Stimulated activated CD4-positive, alpha-beta T cell treated with anti-CD3 and anti-CD28 coated beads, Interleukin-4, amount 100 ng/mL, for 48 hours (primary cell): ENCODE measurements at places on chromosomes 16 and 17.

- peak; percentile 53 for DNase-seq
Observed at GRCh38 chr16:10509534-10510025, 70.8 kb downstream of the EMP2 start.

GRCh38 chr17:7083592-7083991 is 3.5 kb upstream of the CLEC10A start:
- no peak for DNase-seq

DNA sequence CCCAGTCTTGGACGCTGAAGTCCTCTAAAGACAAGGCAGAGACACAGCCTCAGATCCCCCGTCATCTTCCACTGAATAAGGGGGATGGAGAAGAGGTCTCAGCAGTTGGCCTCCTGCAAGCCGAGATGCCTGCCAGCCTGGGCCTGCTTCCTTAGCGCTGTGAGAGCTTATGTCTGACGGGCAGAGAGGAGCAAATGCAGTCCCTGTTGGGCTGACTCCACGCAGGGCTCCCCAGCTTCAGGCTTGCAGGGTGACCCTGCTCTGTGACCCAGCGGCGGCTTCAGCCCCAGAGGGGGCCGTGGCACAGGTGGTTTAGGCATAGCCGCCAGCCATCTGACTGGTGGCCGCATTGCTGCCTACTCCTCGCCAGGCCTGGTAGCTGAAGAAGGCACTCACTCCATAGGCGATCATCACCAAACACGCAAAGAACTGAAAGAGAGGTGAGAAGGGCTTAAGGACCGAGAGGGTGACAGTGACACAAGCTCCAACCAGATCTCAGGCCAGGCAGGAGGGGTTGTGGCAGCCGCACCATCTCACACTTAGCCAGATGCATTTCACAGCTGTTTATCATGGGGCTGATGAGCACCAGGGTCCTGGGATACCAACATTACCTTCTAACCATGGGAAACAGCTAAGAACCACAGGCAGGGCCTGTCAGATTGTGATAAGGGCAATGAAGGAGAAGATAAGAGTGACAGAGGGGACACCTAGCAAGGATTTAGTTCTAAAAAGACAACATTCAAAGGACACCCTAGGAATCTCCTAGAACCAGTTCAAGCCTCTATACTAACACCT is 11.7 kb downstream of the ARL2BP start:
- DNase-seq, result no peak

DNA sequence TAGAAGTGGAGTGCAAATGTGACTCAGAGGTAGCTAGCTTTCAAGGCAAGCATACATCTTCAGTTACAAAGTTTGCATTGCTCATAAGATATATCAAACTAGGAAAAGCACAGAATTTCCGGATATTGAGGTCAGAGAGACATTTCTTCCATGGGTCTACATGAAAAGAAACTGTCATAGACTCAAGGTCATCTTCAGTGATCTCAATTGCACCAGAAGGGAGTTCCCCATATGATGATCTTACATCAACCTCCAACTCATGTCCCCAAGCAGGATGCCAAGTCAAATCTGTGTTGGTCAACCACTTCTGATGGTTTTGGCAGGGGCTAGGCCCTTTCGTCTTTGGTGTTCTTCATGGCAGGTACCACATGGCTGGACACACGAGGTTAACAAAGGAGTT is 459.9 kb upstream of the MAF start:
- no peak for DNase-seq

- no peak for DNase-seq
Observed at GRCh38 chr16:68228652-68229051, 7.3 kb downstream of the ESRP2 start.

DNA sequence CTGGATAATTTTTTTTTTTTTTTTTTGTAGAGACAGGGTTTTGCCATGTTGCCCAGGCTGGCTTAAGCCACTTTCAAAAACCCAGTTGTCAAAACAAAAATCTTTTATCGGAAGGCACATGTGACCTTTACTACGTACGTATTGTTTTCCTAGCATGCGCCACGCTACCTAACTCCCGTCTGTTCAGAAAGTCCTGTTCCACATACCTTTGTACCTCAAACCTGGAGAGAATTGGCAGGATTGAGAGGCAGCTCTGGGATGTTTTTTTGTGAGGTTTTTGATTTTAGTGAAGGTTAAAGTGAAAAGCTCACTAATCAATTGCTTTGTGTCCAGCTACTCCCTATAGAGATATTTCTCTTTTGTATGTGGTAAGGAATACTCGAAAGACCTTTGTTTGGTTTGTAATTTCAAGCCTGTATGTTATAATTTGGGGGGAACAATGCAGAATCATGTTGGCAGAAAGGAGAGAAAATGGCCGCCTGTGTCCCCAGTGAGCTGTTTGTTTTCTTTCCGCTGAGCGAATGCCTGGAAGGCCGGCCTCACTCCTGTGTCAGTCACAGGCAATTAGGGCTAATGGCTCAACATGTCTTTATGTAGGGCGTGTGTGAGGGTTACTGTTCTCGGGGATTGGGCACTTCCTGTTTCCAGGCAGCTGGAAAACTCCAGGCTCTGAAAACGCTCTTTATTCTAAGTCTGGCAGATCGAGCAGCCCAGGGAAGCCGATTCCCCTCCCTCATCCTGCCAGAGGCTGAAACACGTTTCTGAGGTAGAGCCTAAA is 60.8 kb upstream of the CLEC18A start:
- no peak for DNase-seq

- no peak for DNase-seq
Observed at GRCh38 chr17:80287806-80288567, 27.3 kb downstream of the RNF213 start.

GRCh38 chr16:27347930-27348685 is 34.3 kb downstream of the IL4R start:
- no peak for DNase-seq

DNA sequence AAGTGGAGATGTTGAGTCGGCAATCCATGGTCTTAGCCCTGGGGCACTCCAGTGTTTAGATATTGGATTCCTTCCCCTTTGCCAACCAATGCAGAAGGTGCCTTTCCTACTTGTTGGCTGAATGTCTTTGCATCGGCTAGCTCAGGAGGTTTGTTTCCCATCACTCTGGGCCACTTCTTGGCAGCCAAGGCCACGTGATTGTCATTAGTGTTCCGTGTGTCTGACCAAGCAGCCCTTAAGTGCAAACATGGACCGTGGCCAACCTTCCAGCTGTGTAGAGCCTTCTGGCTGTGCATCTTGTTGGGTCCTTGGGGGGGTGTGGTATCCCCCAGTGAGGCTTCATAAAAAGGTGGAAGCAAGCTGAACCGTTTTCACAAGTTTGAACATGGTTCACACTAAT is 66.0 kb downstream of the GNAO1 start:
- no peak for DNase-seq

DNA sequence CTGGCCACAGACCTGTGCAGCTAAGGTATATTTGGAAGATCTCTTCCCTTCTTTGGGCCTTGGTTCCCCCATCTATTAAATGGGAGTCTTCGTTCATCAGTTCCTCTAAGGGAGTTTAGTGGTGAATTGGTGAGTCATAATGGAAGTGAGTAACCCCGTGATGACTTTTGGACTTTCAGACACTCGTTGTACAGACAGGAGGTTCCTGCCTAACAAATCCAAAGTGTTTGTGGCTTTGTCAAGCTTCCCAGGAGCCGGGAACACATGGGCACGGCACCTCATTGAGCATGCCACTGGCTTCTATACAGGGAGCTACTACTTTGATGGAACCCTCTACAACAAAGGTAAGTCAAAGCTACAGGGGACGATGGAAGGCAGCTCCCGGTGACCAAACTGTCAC is 40.4 kb downstream of the WSCD1 start:
- DNase-seq, result no peak

- DNase-seq, result no peak
Observed at GRCh38 chr17:67365738-67366192, 612 bp downstream of the PSMD12 start.

- no peak for DNase-seq
Observed at GRCh38 chr16:30622455-30623032, 12.4 kb upstream of the ZNF689 start.

DNA sequence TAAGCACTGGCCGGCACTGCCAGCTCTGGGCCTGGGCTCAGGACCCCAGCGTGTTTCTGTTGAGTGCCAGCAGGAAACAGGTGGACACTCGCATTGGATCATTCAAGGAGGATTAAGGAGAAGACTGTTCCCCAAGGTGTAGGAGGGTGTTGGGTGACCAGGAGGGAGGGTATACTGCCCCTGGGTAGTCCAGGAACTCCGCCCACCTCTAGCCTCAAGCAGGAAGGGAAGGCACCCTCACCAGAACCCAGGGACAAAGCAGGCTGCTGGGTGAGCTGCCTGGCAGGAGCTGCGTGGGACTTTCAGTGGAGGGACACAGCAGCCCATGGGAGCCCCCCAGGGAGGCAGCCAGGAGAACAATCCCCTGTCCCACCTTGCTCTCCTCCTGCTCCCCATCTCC is 7.7 kb upstream of the RAB37 start:
- DNase-seq, result no peak

DNA sequence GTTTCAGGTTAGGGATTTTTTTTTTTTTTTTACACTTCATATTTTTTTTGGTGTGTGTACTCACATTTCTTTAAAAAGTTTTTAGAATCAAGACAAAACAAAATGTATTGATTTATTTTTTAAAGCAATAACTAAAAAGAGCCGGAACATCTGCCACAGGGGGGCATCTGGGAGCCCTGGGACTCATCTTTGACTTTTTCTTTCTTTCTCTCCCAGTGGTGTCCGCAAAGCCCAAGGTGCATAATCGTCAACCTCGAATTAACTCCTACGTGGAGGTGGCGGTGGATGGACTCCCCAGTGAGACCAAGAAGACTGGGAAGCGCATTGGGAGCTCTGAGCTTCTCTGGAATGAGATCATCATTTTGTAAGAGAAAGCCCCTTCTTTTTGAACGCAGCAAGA is 36.3 kb downstream of the WWP2 start:
- DNase-seq, result no peak

DNA sequence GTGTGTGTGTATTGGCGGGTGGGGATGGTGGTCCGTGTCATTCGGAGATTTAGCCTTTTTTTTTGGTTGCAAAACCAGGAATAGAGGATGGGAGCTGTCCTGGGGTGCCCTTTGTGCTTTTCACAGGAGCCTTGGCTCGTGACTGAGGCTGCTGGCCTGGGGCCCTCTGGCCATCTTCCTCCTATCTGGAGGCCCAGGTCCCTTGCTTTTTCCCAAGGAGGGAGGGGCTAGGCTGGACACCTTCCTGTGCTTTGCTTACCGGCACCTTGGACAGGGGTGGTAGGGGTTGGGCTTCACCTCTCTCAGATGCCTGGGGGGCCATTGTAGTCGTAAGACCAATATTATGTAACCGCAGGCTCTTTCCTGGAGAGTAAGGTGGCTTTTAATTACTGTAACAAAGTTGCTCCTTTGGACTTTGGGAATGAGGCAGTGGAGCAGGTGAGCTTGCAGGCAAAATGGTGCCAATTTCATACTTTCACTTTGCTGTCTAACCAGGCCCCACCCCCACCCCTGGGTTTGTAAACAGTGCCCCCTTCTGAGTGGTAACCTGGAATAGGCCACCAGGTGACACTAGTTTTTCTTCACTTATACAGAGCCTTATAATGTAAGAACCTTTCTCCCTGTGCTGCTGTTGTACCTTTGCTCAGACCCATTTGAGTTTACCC is 1.2 kb downstream of the DYNLL2 start:
- DNase-seq, result peak; percentile 20

DNA sequence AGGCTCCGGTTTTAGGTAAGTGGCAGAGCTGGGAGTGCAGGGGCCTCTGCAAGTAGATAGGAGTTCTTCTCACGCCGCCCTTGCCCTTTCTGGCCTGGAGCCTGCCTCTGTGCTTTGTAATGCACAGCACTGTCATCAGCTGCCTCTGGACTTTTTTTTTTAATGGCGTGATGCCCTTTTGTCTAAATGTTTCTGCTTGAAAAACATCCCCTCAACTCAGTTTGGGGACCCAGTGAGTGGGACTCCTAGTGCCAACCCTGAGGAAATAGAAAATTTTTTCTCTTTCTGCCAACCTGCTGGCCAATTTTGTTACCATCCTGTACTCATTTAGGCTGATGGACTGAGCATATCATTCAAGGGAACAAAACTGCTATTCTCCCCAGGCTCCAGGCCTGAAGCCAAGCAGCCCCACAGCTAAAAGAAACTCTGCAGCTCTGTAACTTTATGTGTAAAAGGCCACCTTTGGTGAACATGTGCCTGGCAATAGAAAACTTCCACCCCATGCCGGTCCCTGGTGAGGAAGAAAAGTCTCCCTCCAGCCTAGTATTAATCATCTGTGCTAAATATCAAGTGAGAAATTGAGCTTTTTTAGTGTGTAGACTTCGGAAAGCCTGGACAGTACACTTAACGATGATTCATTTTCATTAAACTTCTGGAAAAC is 22.5 kb downstream of the SLC6A2 start:
- DNase-seq, result no peak

DNA sequence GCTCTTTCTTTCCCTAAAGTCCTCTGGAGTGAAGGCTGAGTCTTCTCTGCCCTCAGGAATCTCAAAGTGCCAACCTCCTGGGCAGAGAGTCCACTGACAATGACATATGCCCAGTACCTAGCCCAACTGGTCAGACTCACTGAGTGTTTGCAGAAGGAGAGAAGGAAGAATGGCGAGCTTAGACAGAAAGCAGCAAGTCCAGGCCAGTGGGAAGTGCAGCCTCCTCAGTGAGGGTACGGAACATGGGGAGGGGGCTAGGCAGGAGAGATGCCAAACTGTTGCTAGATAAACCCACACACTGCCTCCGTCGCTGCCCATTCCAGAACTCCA is 678 bp downstream of the EXOC7 start:
- no peak for DNase-seq

- no peak for DNase-seq
Observed at GRCh38 chr16:10968498-10968897, 24.1 kb downstream of the CLEC16A start.

DNA sequence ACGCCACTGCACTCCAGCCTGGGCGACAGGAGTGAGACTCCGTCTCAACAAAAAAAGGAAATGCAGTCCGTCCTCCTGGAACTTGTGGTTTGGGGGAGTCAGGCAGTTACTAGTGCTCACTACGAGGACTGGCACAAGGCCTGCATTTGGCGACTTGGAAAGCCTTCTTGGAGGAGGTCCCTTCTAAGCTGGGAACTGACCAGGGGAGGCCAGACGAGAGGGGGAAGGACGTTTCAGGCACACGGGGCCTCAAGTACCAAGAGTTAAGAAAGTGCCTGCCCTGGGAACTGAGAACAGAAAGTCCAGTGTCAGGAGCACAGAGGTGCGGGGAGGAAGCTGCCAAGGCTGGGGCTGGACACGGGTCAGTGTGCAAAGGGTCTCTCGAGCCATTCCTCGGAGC is 89.9 kb downstream of the ABR start:
- no peak for DNase-seq

GRCh38 chr16:9040800-9041412 is 50.5 kb upstream of the HAPSTR1 start:
- DNase-seq, result no peak
